ENCODE measurements at places on chromosomes 5 and 9.

DNA sequence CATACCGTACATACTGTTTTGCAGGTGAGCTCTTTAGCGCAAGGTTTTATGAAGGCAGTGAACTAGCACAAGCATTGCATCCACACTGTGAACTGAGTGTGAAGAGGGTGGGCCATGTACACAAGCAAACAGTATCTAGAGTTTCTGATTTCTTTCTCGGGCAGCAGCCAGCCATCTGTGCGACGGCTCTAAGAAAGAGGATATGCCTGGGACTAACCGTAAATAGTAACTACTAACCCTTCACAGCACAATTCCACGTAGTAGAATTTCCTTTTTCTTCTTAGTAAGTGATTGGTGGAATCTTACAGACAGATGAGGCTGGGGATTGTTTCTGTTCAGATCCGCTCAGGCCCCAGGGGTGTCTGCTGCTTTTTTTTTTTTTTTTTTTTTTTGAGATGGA lies 89.0 kb downstream of the DRD1 start:
- no peak for DNase-seq

- no peak for DNase-seq
Measured at GRCh38 chr9:79028101-79028500, 543.7 kb upstream of the TLE4 start.

- peak; percentile 77 for DNase-seq
Measured at GRCh38 chr5:177303121-177303924, at the start of the genes PRELID1 and RAB24. PRELID1 (plus strand) TSS chr5:177303799; CDS start chr5:177303986, 187 bp downstream. RAB24 (minus strand) TSS chr5:177303719; CDS start chr5:177303288, 431 bp downstream.

DNA sequence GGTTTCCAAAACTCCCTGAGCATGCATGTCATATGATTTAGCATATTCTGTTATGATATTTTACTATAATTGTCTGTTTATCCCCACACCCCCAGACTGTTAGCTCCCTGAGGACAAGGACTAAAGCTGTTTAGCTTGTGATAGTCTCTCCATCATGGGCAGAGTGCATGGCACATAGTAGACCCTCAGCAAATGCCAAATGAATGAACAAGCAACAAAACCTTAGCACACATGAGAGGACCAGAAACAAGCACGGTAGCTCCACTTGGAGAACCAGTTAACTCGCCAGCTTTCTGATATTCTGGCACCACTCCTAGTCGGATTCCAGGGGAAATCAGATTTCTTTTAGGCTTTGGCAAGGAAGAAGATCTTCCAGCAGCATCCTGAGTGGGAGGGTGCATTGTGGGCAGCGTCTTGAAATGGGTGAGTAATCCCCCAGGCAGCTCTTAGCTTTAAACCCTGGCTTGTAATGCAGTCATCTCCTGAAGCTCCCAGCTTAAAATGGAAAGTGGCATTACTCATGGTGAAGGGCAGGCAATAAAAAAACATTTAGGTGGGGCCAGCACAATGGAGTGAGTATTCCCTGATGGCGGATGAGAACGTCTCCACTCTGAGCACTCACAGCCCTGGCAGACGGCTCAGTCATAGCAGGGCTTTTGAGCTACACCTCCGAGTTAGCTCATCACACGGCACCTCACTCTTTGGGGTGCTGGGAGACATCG lies 41.1 kb downstream of the FGF1 start:
- DNase-seq = no peak

GRCh38 chr9:109745335-109746283 lies 34.4 kb upstream of the PALM2AKAP2 start:
- no peak for DNase-seq

- no peak for DNase-seq
Measured at GRCh38 chr9:124218438-124218982, 39.2 kb upstream of the NEK6 start.

GRCh38 chr9:88753691-88754367 lies 218.9 kb downstream of the NXNL2 start:
- no peak for DNase-seq

- DNase-seq = no peak
Measured at GRCh38 chr5:137751869-137752491, 2.2 kb downstream of the HNRNPA0 start.

- no peak for DNase-seq
Measured at GRCh38 chr9:133837627-133838597, 99.8 kb upstream of the SARDH start.

GRCh38 chr9:117936185-117937130 lies 232.3 kb downstream of the TLR4 start:
- no peak for DNase-seq

GRCh38 chr9:8234316-8234715 lies 434.7 kb upstream of the DMAC1 start:
- no peak for DNase-seq

DNA sequence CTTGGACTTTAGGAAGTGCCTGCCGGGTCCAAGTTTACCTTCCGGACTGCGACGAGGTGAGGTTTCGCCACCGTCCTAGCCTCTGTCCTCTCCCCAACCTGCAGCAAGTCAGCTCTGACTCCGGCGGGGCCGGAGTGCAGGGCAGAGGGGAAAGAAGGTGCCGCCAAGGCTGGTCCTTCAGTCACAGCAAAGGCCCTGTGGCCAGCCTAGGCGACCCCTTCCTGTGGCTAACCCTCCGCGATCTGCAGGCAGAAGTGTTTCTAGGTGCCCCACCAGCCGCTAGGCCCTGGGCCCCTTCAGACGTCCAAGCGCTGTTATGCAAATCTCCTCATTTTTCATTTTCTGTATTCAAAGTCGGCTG lies 11.1 kb upstream of the NKX2-5 start:
- DNase-seq = no peak

GRCh38 chr9:136782452-136782851 lies 8.7 kb upstream of the TMEM141 start:
- DNase-seq = no peak

GRCh38 chr9:4172731-4173130 lies 127.1 kb downstream of the GLIS3 start:
- no peak for DNase-seq

GRCh38 chr5:109298794-109299193 lies 111.0 kb downstream of the PJA2 start:
- no peak for DNase-seq

DNA sequence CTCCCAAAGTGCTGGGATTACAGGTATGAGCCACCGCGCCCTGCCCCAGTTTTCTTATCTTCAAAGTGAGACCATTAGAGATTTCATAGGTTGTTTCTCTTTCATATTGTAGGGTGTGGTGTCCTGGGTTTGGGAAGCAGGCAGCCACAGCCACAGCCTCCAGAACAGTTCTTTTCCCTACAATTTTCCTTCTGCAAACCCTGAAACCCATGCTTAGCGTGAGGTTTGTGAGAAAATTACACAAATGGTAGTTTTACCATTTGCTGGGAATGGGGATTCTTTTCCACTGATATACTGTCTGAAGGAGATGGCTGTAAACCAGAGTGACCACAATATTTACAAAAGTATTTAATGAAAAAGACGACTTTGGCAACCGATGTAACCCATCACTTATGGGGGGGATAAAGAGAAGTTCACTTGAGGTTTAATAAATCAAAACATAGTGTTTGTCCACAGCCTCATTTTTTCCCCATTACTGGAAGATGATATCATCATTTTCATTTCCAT lies 26.7 kb upstream of the ECM2 start:
- no peak for DNase-seq

- no peak for DNase-seq
Measured at GRCh38 chr5:15566306-15566705, 66.3 kb downstream of the FBXL7 start.

GRCh38 chr9:79273311-79273710 lies 298.5 kb upstream of the TLE4 start:
- DNase-seq = no peak

All from stimulated activated CD8-positive, alpha-beta memory T cell treated with anti-CD3 and anti-CD28 coated beads, Interleukin-4, amount 100 ng/mL, for 4 hours (primary cell).